Activated CD4-positive, alpha-beta T cell treated with anti-CD3 and anti-CD28 coated beads for 24 hours (primary cell): ENCODE measurements at places on chromosomes 2 and 18.
A peak's percentile ranks its signal among the peaks of the same experiment; 100 is the strongest.

DNA sequence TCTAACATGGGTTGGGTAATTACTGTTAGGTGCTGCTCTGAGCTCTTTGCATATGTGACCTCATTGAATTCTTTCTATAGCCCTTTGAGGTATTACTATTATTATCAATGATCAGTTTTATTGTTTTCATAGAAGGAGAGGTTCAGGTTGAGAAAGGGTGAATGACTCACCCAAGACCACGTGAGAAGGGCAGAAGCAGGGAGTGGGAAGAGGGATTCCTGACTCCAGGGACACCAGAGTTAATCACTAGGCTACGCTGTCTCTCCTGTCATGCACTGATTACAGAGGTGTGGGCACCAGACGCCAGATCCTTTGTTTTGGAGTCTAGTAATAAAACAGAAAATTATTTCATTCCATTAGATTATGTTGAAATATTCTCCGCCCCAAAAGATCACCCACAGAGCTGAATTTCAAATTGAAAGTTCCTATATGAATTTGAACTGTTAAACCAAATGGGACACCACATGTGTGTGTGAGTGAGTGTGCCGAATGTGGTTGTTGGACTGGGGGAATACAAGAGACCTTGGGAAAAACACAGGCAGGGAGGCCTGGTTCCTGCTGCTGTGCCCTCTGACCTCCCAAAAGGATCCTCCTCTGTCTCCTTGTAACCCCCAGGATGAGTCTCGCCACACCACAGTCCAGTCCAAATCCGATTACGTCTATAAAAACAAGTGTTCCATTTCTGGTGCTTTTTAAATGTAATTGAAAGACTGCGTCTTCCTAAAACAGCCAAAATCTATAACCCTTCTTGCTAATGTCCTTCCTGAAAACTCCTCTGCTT is 215.4 kb downstream of the ZNF521 start:
- no peak for DNase-seq

GRCh38 chr2:169966454-169966853 is 139.2 kb downstream of the UBR3 start:
- DNase-seq, result no peak

DNA sequence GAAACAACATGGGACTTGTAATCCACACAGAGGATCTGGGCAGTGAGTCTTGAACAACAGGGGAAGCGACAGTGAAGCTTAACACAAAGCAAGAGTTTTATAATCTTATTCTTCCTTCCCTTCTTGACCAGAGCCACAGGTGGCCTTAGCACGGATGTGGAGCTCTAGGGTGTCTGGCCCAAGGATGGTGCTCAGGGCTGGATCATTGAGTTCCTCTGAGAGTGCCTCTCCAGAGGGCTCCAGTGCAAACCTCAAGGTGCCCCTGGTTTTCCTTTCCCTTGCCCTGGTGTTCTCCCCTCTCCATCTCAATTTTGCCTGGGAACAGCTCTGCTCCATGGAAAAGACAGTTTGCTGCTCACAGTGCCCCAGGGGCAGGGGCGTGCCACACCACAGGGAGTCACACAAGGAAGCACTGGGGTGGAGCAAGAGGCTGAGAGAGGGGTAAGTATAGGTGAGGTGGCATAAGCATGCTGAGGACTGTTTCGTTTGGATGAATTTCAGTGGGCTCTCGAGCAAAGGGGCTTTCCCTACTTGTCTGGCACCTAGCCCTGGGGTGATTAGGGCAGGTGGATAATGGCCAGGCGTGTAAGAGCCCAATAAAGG is 88.6 kb upstream of the B3GNT7 start:
- no peak for DNase-seq

DNA sequence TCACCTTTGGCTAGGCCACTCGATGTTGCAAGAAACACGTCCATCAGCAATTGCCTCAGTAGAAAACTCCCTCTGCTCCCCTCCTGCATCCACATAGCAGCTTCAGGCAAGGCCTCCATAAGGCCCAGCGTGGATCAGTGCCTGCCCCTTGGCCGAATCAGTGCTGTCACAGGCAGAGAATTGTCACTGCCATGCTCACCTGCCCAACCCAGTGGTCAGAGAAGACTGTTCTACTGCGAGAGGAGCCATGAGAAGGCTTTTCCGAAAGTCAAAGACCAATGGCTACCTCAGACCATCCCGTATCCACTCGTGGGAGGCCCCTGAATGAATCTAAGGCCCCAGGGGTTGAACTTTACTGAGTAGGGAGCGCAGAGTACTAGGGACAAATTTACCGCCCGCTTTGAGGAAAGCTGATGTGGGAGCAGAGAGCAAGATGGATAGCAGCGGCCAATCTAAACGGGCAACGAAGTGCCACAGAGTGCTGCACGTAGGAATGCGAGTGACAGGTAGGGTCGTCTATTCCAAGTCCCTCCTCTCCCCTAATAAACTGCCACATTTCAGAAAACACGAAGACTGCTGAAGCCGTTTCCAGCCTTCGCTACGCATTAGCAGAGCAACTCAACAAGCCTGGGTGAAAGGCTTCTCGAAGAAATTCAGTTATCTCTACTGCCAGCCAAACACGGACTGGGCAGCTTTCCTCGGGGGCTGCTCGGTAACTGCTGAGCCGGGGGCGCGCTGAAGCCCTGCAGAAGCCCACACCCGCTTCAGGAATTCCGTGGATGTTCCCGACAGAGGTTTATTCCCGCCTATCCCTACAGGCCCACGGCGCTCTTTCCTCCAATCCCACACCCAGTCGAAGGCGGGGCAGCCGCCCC is 968 bp upstream of the RALBP1 start:
- DNase-seq, result no peak

GRCh38 chr2:137192366-137193310 is 427.3 kb downstream of the THSD7B start:
- no peak for DNase-seq

GRCh38 chr2:154392256-154392655 is 306.2 kb upstream of the KCNJ3 start:
- DNase-seq, result no peak

- DNase-seq, result no peak
Measured at GRCh38 chr2:102086150-102086872, 56.2 kb upstream of the IL1R1 start.

DNA sequence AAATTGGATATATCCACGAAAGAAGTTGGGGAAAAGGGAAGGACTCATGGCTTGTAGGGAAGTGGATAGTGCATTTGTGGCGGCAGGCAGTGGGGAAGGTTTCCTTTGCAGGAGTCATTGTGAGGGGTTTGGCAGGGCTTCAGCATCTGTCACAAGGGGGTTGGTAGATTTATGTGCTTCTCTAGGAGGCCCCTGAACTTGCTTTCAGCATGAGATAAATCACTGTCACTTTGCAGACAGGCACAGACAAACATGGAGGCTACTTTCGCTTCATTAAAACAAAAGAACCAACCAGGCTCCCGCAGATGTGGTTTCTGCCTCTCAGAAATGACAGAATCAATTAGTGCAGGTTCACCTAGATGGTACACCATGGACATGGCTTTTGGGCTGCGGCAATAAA is 340.7 kb downstream of the TGIF1 start:
- no peak for DNase-seq

- no peak for DNase-seq
Measured at GRCh38 chr2:33796511-33796910, 197.4 kb upstream of the FAM98A start.

DNA sequence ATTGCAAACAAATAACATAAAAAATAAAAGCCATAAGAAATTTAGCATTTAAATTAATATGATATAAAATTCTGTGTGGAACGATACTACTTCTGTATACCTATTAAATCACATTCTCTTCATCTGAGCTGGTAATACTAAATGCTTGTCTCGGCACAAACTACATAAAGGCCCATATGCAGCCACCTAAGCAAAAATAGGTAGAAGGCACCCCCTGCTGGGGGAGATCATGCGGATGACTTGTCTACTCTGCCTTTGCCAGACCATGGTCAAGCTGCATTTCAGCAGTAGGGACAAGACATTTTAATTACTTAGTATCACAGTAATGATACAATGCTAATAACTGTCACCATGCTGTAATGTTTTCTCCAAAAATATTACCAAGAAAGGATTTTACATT is 108.0 kb downstream of the CDH19 start:
- DNase-seq, result peak; percentile 15

GRCh38 chr2:178419123-178419522 is 31.9 kb downstream of the PRKRA start:
- no peak for DNase-seq

GRCh38 chr18:78801011-78801410 is 178.6 kb upstream of the SALL3 start:
- no peak for DNase-seq

- no peak for DNase-seq
Measured at GRCh38 chr2:238518172-238518820, 91.6 kb downstream of the ASB1 start.

GRCh38 chr2:240916571-240917008 is 10.5 kb downstream of the CROCC2 start:
- DNase-seq, result no peak

GRCh38 chr2:104870100-104870975 is 16.4 kb downstream of the POU3F3 start:
- no peak for DNase-seq
